ENCODE measurements at places on chromosomes 3 and 15. TPM values are rescaled to one million over a fixed set of nuclear protein-coding genes. Genes with fewer than 3 reads are reported as not detected.
A peak's percentile ranks its signal among the peaks of the same experiment; 100 is the strongest.

The TF gene
- not detected for total RNA-seq

The RARB gene
- 21.6 TPM for total RNA-seq

The ST3GAL6 gene
- 5.2 TPM for total RNA-seq

The NRG4 gene
- under 0.01 TPM for total RNA-seq

The IMPG2 gene
- 0.32 TPM for total RNA-seq

The PLXNB1 gene
- 35.0 TPM for total RNA-seq

The C3orf22 gene
- not detected for total RNA-seq

The IQCH gene
- total RNA-seq = 2.6 TPM

The RAB11A gene
- 51.0 TPM for total RNA-seq

The LRRN1 gene
- under 0.01 TPM for total RNA-seq

The MINAR1 gene
- total RNA-seq = 2.3 TPM

The CLSTN2 gene
- total RNA-seq = 7.3 TPM

The ZKSCAN7 gene
- 5.8 TPM for total RNA-seq

GRCh38 chr3:80087767-80088166 is 320.0 kb upstream of the ROBO1 start:
- no peak for DNase-seq

DNA sequence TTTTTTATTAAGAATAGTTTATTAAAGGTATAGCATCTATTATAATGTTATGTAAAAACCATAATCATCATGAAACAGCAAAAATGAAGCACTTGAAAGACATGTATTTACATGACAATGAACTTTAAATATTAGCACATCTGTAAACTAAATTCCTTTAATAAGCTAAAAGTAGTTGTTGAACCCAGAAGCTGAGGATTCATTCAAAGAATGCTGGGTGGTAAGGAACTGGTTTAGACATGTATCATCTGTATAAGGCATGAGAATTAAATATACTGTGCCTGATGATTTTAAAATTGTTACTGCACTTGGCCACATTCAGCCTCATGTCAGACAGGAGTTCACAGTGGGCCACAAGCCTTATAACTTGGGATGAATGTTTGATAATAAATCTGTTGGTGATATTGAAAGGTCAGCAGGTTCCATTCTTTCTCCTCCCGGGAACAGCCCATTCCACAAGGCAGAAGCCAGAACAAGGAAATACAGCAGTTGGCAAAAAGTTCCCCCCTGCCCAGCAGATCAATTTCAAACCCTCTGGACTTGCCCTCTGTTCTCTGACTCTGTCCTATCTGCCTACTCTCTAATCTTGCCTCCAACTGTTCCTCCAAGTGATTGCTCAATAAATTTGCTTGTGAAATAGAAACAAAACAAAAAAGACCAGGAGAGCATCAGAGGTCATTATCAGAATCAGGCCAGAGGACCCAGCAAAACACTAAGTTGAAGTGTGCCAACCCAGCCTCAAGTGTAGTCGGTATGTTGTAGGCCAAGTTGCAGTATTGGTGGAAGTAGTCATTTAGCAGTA is 49.8 kb upstream of the TEX264 start:
- DNase-seq = peak; percentile 75

- no peak for DNase-seq
Measured at GRCh38 chr3:143090976-143091837, 28.4 kb upstream of the CHST2 start.

- DNase-seq = no peak
Measured at GRCh38 chr3:137071104-137071503, 113.3 kb downstream of the IL20RB start.

DNA sequence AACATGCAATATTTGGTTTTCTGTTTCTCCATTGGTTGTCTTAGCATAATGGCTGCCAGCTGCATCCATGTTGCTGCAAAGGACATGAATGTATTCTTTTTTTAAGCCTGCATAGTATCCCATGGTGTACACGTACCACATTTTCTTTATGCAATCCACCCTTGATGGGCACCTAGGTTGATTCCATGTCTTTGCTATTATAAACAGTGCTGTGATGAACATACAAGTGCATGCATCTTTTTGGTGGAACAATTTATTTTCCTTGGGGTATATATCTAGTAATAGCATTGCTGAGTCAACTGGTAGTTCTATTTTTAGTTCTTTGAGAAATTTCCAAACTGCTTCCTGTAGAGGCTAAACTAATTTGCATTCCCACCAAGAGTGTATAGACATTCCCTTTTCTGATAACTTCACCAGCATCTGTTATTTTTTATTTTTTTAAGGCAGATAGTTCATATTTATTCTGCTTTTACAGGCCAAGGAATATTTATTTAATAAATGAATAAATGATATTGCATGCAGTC is 62.4 kb upstream of the NPHP3 start:
- no peak for DNase-seq

- DNase-seq = no peak
Measured at GRCh38 chr3:18346097-18346496, 79.0 kb downstream of the SATB1 start.

- no peak for DNase-seq
Measured at GRCh38 chr15:70259640-70260508, 162.2 kb upstream of the TLE3 start.

GRCh38 chr15:89150762-89151664 is 62.8 kb downstream of the ABHD2 start:
- DNase-seq = no peak

- no peak for DNase-seq
Measured at GRCh38 chr3:83033133-83033532, 1271.7 kb upstream of the GBE1 start.

DNA sequence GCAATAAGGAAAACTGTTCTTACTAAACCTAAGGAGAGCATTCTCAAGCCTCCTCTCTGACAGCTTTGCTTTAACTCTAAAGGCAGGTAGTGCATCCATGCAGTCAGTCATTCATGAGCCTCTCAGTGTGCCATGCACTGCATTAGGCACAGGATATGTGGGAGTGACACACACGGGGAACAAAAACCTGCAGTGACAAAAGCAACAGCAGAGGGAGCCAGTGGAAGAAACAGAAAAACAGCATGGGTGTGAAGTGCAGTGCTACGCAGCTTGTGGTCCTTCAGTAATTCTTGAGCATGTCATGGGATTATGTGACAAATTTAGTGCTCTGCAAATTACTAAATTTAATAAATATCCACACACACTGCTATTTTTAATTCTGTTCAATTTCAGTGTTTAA is 230.7 kb downstream of the BBX start:
- peak; percentile 24 for DNase-seq

DNA sequence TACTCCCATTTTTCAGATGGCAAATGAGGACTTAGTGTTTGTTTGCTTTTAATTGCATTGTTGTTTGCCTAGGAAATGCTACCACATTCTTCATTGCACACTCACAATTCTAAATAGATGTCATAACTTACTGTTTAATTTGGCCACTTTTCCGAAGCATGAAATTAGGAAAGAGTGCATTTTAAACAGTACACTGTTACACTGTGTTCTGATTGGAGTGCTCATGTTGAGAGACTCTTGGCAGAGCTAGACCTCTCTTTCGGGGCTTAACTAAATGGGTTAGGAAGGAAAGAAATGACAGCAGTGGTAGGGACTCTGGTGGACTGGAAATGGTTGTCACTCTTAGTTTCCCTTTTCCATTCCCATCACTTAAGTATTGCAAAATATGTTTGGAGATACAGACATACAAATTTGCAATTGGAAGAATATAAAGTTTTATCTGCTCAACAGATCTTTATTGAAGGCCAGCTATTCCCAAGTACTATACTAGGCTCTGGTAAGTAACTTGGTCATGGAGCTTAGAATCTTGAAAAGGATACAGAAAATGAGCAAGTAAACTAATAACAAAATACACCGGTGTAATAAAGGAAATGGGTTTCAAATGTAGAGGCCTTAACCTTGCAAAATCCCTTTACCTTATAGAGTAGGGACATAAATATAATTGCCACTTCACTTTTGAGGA is 90.2 kb downstream of the DCUN1D1 start:
- DNase-seq = peak; percentile 26

GRCh38 chr3:53489787-53490458 is 4.5 kb upstream of the CACNA1D start:
- DNase-seq = no peak

DNA sequence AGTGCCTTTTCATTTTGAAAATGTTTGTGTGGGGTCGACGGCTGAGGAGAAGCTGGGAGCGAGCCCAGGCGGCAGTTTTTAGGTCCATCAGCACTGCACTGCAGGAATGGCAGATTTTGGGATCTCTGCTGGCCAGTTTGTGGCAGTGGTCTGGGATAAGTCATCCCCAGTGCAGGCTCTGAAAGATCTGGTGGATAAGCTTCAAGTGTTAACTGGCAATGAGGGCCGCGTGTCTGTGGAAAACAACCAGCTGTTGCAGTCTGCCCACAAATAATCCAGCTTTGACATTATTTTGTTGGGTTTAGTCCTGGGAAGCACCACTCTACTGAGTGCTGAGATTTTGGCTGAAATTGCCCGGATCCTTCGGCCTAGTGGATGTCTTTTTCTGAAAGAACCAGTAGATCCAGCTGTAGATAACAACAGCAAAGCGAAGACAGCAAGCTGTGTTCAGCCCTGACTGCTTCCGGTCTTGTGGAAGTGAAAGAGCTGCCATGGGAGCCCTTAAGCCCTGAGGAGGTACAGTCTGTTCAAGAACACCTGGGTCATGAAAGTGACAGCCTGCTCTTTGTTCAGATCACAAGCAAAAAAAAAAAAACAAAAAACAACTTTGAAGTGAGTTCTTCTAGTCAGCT is 13.1 kb upstream of the ANP32A start:
- DNase-seq = peak; percentile 56

DNA sequence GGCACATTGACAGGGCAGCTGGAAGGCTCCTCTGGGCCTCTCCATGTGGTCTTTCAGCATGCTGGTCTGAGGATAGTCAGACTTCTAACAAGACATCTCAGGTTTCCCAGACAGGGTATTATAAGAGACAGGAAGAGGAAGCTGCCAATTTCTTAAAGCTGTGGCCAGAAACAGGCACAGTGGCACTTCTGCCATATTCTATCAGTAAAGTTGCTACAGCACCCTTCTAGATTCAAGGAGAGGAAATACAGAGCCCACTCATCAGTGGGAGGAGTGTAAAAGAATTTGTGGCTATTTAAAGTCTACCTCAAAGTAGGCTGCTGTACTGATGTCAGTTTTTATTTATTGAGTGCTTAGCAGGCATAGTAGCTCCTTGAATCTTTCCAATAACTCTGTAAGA is 55.5 kb downstream of the BTD start:
- no peak for DNase-seq

DNA sequence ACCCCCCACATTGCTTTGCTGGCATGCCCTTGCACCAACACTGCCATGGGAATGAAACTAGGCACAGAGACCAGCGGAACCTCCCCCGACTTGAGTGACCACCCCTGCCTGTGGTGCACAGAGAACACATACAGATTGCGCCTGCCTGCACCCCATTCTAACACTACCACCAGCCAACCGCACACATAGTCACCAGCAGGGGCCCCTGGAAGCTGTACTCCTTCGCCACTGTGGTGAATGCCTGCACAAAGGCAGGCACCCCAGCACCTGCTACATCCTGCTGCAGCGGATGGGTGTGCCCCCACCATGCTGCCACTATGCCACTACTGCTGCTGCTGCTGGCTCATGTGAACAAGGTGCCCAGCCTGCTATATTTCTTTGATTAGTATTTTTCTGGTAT is 27.4 kb upstream of the DNAAF4 start:
- no peak for DNase-seq

DNA sequence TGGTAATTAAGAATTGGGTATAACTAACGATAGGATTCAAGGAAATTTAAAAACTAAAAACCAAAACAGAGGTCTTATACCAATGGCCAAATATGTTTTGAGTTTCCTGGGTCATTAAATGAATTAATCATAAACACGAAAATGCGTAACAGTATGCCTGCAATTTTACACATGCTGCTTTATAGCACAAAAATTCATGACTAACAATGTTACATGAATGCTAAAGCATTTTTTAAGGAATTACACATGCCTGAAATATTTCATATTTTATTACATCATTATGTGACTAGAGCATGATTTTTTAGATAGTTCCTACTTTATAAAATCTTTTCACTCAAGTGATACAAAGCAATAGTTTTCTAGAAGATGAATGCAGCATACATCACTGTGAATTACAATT is 74.7 kb downstream of the ZNF148 start:
- peak; percentile 44 for DNase-seq

- no peak for DNase-seq
Measured at GRCh38 chr3:147655236-147655635, 246.1 kb downstream of the ZIC1 start.

GRCh38 chr15:38648121-38648843 is 83.7 kb upstream of the RASGRP1 start:
- no peak for DNase-seq

DNA sequence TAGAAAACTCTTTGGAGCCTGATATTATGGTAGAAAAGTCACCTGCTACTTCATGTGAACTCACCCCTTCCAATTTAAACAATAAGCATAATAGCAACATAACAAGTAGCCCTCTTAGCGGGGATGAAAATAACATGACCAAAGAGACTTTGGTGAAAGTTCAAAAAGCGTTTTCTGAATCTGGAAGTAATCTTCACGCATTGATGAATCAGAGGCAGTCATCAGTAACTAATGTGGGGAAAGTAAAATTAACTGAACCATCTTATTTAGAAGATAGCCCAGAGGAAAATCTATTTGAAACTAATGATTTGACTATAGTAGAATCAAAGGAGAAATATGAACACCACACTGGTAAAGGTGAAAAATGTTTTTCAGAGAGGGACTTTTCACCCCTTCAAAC is 5.1 kb upstream of the SCG5 start:
- DNase-seq = no peak

All from fibroblast of villous mesenchyme (primary cell).